Left renal cortex interstitium (tissue), 4 donors: ENCODE measurements at places on chromosomes 4 and X.

- no peak for DNase-seq
Measured at GRCh38 chrX:117969328-117969727, 147.3 kb downstream of the KLHL13 start.

- no peak for DNase-seq
Measured at GRCh38 chr4:109214622-109215301, 87.7 kb downstream of the COL25A1 start.

- no peak for DNase-seq
Measured at GRCh38 chrX:78614264-78614663, 44.9 kb downstream of the RTL3 start.

DNA sequence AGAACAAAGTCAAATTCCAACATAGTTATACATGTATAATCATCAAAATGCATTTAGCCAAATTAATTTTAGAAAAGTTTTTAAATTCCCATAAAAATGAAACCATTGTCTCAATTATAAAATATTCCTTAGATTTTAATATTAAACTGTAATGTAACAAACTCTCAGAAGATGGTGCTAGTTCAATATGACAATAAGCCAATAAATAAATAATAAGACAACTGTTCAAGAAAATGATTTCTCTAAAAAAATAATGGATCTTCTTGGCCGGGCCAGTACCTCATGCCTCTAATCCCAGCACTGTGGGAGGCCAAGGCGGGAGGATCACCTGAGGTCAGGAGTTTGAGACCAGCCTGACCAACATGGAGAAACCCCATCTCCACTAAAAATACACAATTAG lies 80.3 kb downstream of the RAB28 start:
- no peak for DNase-seq

- DNase-seq: no peak
Measured at GRCh38 chr4:140100771-140101170, 53.2 kb downstream of the MAML3 start.

GRCh38 chr4:62232814-62233213 lies 1032.7 kb downstream of the ADGRL3 start:
- DNase-seq: no peak

- no peak for DNase-seq
Measured at GRCh38 chrX:16807976-16808542, 21.8 kb downstream of the TXLNG start.

GRCh38 chr4:105950701-105951100 lies 55.4 kb downstream of the NPNT start:
- DNase-seq: no peak

DNA sequence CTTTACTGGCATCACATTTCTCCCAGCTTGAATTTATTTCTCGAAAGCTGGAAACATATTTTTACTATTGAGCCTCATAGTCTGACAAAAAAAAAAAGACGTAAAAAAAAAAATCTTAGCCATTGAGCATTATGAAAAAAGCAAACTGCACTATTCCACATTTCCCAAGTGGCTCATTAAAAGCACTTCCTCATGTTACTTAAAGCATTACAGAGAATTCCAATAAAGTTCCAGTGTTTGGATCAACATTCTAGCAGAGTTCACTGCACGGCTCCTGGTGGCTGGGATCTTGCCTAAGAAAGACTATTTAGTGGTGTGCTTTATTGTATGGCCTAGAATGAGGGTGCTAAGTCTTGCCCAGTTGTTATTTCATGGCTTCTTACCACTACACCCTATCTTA lies 476.2 kb downstream of the PPARGC1A start:
- no peak for DNase-seq

DNA sequence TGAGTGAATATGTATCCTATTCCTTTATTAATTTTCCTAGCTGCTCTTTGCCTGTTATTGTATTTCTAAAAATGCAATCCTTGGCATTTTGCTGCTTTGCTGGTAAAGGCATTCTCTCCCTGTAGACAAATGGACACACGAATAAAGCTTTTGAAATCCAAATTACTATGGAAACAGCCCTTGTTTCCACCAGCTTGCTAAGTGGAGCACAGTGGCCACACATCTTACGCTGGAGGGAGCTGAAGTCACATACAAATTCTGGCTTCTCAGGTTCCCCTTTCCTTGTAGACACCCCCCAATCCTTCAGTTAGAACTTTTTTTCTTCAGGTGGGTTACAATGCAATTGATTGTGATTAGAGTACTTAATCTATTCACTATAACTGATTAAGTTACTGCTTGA lies 66.2 kb downstream of the AGA start:
- no peak for DNase-seq

- no peak for DNase-seq
Measured at GRCh38 chr4:109041463-109042360, 260.7 kb downstream of the COL25A1 start.

DNA sequence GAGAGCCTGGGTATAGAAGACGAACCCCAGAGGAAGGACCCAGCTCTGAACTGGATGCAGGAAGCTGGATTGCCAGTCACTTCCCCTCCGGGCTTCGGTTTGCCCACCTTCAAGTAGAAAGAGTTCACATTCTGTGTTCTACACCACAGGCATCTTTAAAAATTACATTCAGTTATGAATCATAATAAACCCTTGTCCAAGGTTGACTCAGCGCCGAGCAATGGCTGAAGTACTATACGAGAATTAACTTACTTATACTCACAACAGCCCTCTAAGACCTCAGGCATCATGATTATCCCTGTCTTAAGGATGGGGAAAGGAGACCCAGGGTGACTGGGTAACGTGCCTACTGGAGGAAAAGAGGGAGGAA lies 72.5 kb downstream of the EVC2 start:
- no peak for DNase-seq

DNA sequence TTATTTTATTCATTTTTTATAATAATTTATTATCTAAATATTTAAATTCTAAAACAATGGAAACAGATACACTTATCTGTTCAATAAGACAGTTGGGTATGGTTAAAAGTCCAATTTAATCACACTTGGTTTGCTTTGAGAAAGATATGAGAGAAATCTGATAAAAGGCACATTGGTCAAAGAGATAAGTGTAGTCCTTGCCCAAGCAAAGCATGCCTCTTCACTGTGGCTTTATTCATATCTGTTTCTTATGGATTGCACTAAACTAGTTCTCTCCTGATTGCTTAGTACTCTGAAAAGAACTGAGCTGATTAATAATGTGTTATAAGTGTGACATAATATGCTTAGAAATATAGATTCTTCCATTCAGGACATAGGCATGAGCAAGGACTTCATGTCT lies 39.8 kb downstream of the CXCL1 start:
- no peak for DNase-seq

- DNase-seq: no peak
Measured at GRCh38 chr4:100721077-100721476, 203.3 kb upstream of the EMCN start.

DNA sequence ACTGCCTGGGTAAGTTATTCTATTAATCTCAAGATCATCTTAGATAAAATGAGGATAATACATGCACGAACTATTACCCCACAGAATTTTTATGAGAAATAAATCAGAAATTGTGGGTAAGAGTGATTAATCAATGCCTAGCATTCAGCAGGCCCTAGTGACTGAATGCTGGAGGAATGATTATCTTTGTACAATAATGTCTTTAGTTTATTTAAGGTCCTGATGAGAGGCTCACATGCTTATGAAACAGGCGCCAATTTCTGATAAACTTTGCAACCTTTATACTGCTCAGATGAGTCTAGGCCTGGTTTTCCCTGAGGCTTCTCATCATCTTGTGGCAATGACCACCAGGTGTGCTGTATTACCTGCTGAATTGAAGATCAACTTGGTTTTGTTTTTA lies 27.8 kb upstream of the BMP2K start:
- no peak for DNase-seq

- DNase-seq: no peak
Measured at GRCh38 chrX:21813612-21814368, 25.6 kb upstream of the MBTPS2 start.

DNA sequence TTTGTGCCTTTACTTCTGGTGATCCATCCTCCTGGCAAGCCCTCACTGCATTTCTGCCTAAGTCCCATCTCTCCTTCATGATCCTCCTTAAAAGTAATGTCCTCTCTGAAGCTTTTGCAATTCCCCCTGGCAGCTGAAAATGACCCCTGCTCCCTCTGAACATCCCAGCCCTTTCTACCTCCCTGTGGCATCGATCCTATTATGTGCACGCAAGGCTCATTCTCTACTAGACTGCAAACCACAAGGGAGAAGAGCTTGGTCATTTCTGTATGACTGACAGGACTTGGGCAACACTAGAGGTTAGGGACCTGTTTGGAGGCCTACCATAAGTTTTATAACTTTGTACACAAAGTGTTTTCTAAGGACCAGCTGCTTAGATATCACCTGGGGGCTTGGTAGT lies 50.8 kb upstream of the RAP2C start:
- no peak for DNase-seq

- no peak for DNase-seq
Measured at GRCh38 chr4:32462944-32463343, 1742.8 kb downstream of the PCDH7 start.

DNA sequence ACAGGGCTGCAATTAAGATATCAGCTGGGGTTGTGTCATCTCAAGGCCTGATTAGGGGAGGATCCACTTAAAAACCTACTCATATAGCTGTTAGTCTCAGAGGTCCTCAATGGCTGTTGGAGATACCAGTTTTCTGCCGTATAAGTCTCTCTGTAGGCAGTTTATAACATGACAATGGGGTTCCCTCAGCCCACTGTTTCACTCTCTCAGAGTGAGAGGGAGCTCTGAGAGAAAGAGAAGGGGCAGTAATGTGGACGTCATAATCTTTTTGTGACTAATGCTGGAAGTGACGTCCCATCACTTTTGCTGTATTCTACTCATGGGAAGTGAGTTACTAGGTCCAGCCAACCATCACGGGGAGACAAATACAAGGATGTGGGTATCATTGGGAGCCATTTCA lies 70.3 kb downstream of the STIM2 start:
- no peak for DNase-seq

- DNase-seq: no peak
Measured at GRCh38 chrX:104445591-104445990, 120.4 kb upstream of the IL1RAPL2 start.

- no peak for DNase-seq
Measured at GRCh38 chrX:28966331-28966730, 379.1 kb downstream of the IL1RAPL1 start.

DNA sequence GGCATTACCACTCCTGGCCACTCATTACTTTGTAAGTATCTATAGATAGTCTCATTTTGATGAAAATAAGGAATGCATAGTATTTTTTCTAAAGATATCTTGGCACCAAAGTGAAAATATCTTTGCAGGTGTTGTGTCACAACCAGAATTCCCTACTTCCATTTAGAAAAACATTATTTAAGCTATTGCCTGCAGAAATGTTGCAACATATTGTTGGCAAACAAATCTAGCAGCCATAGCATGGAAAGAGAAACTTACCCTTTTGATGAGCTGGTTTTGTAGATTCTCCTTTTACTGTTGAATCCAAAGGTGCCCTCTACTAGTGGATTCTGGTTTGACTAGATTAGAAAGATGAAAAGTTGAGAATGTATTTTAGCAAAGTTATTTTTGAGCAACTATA lies 138.8 kb downstream of the AREG start:
- DNase-seq: no peak

GRCh38 chr4:81019006-81019405 lies 11.5 kb upstream of the BMP3 start:
- DNase-seq: no peak

DNA sequence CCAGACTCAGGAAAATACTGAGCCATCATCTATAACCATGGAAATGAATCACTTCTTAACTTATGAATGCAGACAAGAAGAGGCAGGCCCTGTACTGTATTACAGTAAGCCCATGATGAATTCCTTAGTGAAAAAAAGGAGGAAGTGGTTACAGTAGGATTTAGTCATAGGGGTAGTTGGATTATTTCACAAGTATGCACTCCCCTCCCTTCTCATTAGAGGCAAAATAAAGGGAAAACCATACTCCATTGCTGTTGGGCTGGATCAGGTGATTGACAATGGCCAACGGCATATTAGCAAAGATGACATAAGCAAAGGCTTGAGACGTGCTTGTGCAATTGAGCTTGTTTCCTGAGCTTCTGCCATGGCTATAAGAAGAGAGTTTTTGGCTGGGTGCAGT lies 181.1 kb upstream of the PRPS2 start:
- DNase-seq: no peak

GRCh38 chrX:124651031-124651430 lies 304.7 kb downstream of the SH2D1A start:
- DNase-seq: no peak

GRCh38 chr4:6221301-6221850 lies 21.0 kb upstream of the JAKMIP1 start:
- DNase-seq: no peak

- DNase-seq: no peak
Measured at GRCh38 chr4:162170509-162170908, 6.7 kb upstream of the FSTL5 start.
